HS-5 (cell line): ENCODE measurements at places on chromosomes 5 and 9.
A peak's percentile ranks its signal among the peaks of the same experiment; 100 is the strongest.

GRCh38 chr5:150329038-150329437 is 26.3 kb upstream of the ARSI start:
- no peak for DNase-seq

GRCh38 chr9:4584636-4585035 is 77.5 kb upstream of the PLPP6 start:
- DNase-seq = no peak

DNA sequence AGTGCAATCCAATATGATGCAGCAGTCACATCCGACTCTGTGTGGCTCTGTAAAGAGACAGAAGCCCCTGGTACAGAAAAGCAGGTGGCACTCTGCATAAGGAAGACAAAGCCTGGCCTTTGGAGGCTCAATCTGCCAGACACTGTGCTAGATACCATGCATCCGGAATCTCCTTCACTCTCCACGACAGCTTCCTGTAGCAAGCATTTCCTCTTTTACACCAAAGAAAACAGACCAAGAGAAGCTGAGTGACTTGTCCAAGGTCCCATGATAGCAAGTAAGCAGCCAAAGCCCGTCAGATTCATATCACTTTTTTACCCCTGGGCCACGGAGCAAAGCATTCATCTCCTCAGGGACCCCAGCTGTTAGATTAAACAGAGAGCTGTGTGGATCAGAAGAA is 64.2 kb upstream of the SMIM23 start:
- no peak for DNase-seq

DNA sequence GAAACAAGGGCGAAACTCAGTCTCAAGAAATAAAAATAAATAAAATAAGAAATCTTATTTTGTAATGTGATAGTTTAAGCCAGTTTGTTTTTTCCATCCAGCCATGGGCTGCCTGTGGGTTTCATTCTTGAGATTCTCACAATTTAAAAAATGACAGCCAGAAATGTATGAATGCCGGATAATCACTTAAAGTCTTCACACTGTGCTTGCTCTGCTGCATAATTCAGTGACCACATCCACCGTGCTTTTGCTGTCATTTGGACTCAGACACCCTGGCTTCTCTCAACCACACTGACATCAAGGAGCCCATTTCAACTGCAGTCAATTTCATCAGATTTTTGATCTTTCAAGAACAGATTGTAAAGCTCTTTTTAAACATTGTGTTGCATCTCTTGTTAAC is 61.0 kb upstream of the DAPK1 start:
- DNase-seq = no peak

DNA sequence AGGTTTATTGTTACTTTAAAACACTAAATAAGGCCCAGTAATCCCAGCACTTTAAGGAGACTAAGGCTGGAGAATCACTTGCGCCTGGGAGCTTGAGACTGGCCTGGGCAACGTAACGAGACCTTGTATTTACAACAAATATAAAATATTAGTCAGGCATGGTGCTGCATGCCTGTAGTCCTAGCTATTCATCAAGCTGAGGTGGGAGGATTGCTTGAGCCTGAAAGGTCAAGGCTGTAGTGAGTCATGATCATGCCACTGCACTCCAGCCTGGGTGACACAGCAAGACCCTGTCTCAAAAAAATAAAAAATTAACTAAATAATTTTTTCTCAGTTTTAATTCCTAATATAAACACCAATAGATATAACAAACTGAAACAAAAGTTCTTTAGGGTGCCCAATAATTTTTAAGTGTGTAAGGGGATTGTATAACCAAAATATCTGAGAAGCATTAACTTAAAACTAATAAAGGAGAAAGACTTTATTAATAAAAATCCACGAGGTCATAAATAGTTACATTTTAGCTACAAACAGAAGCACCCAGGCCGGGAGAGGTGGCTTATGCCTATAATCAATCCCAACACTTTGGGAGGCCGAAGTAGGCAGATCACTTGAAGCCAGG is 32.7 kb downstream of the FAM13B start:
- peak; percentile 33 for DNase-seq

- DNase-seq = no peak
Measured at GRCh38 chr5:156912869-156913268, 50.2 kb downstream of the TIMD4 start.

- DNase-seq = no peak
Measured at GRCh38 chr9:80791836-80792235, 897.5 kb downstream of the TLE1 start.

DNA sequence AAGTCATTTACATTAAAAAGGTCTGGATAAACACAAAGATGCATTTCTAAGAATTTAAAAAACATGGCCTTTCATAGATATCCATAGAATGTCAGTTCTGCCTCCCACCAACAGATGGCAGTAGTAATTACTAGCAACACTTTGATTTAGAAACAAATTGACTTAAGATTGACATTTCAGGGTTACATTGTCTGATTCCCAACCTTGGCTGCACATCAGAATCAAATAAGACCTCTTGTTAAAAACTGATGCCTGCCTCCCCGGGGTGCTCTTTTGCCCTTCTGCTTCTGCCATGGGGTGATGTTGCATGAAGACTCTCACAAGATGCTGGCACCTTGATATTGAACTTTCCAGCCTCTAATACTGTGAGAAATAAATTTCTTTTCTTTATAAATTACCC is 146.2 kb upstream of the GPR151 start:
- no peak for DNase-seq

DNA sequence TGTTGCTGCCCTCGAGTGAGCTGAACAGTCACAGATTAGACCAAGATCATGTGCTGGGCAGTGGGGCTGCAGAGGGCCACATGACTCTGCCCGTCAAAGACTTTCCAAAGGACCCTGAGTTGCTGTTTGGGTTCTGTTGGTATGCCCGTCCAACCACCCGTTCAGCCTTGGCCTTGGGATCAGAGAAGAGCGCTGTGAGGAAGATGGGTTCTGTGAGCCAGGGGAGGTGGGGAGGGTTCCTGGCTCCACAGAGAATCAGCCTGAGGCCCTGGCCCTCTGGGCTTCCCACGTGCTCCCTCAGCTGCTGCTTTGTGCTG is 72.6 kb downstream of the RGS3 start:
- DNase-seq = no peak

DNA sequence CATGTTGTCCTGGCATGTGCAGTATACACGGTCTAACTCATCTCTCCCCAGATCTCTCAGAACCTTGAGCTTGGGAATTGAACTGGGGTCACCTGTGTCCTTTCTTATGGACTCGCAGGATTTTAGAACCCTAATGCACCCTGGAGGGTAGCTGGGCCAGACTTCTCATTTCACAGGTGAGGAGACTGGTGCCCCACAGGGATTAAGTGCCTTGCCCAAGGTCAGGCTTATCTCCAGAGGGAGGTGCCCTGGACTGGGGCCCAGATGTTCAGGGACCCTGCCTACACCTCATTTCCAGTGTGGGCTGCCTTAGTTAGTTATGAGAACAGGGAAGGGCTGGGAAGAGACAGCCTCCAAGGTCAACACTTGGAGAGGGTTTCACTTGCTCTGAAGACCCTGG is 4.0 kb upstream of the NUP214 start:
- no peak for DNase-seq

DNA sequence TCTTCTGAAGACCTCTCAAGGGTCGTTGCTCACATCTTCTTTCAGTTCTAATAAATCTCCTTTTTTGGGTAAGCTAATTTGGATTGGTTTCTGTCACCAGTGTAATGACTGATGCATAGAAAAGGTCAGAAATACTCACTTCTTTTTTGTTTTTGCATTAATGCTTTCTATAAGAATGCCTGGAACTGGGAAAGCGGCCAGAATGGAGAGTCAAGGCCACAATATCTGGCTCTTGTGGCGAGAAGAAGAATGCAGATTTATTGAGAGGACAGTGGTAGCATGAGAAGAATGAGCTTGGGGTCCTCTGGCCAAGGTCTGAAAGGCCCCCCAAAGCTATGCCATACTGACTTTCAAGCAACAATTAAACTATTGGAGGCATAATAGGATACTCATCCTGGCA is 88.0 kb upstream of the SLC12A2 start:
- no peak for DNase-seq

GRCh38 chr9:108885643-108886348 is 23.7 kb downstream of the ACTL7A start:
- DNase-seq = peak; percentile 50

DNA sequence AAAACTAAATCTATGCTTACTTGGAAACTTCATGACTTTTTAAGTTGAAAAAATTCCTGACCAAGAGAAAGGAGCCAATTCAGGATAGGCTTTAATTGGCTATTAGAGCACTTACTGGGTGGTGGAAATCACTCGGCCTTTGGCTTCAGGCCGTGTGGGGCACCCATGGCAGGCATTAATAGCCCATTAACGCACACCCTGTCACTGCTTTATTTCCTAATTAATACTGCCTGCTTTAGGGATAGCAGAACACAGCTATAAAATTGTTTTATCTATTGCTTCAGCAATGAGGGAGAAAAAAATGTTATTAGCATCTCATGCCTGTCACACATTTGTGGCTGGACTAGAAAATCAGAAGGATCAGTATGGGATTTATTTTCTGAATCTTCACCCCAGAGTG is 58.1 kb downstream of the PSAT1 start:
- no peak for DNase-seq

- DNase-seq = no peak
Measured at GRCh38 chr5:122649080-122649479, 125.8 kb upstream of the SNX2 start.

GRCh38 chr5:82068723-82069122 is 96.9 kb downstream of the ATG10 start:
- DNase-seq = no peak

DNA sequence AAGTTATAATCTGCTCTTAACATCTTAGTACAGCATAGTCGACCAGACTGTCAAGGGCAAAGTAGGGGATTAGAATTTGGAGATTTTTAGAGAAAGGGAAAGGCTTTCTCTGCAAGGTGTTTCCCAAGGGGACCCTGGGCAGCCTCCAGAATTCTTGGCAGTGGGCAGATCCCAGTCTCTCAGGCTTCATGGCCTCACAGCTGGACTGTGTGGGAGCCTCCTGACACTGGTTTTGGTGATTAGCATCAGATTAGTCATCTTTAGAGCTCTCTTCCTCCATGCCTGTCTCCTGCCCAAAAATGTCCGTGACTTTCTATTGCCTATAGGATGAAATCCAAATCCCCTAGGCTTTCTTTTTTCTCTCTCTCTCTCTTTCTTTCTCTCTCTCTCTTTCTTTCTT is 370.7 kb downstream of the ZSWIM6 start:
- no peak for DNase-seq

- no peak for DNase-seq
Measured at GRCh38 chr5:115602591-115603125, 379 bp upstream of the TICAM2 start.

DNA sequence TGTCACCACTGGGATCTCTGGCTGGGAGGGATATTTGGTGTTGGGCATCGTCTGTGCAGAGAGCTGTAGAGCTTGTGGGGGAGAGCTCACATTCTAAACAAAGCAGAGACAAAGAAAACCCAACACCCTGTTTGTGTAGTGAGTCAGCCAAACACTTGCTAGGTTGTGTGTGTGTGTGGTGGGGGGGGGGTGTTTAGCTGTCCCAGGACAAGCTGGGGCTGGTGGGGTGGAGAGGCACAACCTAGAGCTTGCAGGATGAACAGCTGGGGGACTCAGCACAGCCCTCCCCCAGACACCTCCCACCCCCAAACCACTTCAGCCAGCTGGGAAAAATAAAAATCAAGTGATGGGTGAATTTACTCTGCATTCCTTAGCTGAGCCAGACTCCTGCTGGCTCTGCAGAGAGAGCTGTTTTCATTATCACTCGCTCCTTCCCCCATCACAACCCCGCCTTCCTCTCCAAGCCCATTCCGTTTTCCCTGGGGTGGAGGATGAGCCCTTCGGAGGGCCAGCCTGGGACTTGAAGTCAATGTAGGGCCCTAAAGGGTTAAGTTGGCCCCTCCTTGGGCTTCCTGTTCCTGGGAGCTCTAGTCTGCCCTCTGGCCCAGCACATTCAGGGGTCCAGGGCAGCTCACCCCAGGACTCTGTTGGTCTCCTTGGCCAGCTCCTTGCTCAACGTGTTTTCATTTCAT is 2.6 kb downstream of the OLFML2A start:
- peak; percentile 38 for DNase-seq

- DNase-seq = no peak
Measured at GRCh38 chr9:123924727-123925126, 5.2 kb downstream of the DENND1A start.

- no peak for DNase-seq
Measured at GRCh38 chr5:141431286-141431685, 979 bp downstream of the PCDHGA12 start.

GRCh38 chr9:21121595-21122251 is 19.9 kb downstream of the IFNW1 start:
- no peak for DNase-seq

DNA sequence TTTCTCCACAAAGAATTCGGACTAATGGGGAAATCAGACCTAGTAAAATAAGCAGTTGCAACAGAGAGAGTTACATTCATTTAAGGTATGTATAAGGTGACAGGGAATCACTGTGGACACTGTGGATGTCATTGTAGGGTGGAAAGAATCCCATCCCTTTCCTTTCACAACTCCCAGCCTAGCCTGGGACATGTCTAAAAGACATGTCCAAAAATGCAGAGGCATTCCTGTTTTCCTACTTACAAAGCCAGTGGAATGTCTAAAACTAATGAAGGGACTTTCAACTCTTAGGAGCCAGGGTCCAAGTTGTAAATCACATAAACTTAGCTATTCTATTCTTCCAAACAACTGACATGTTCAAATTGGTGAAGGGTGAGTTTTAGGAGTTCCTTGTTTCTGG is 511.0 kb downstream of the PRELID2 start:
- DNase-seq = no peak

DNA sequence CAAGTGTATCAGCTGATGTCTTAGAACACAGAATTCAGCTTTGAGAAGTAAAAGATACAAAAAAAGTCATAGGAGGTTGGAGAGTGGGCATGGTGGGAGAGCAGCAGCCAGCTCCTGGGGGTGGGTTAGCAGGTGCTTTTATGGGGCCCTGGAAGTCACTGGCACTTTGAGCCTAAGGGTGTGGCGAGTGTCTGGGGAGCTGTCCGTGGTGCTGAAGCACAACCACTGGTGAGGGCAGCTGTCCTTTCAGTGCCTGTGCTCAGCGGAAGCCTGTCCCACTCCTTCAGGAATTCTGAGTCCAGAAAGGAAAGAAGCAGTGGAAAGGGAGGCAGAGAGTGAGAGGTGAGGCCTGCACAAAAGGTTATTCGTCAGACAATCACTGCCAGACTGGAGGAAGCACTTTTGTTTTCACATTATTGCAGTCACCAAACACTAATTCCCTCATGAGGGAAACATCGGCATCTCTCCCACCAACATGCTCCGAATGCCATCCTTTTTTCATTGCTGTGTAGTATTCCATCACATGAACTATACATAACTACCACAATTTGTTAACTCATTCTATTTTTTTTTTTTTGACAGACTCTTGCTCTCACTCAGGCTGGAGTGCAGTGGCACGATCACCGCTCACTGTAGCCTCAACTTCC is 59.4 kb upstream of the RAPGEF1 start:
- DNase-seq = no peak

GRCh38 chr5:148090773-148091250 is 27.0 kb downstream of the SPINK5 start:
- no peak for DNase-seq

- peak; percentile 74 for DNase-seq
Measured at GRCh38 chr5:79974886-79975285, 16.2 kb downstream of the MTX3 start.
